ENCODE measurements at places on chromosomes 2 and 18.
A peak's percentile ranks its signal among the peaks of the same experiment; 100 is the strongest.

GRCh38 chr2:199756743-199757142 is 94.2 kb downstream of the FTCDNL1 start:
- no peak for DNase-seq

- no peak for DNase-seq
Measured at GRCh38 chr2:235560345-235560744, 66.5 kb downstream of the AGAP1 start.

DNA sequence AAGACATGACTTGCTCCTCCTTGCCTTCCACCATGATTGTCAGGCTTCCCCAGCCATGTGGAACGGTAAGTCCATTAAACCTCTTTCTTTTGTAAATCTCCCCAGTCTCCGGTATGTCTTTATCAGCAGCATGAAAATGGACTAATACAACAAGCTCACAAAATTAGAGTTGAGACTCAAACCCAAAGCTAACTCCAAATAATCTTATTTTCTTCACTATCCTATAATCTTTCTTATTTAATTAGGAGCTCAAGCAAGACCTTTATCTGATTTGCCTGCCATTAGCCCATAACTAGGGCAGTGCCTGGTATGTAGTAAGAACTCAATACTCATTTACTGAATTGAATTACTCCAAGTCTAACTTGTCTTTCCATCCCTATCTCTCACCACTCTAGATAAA is 289.2 kb downstream of the SUCLG1 start:
- DNase-seq = no peak

DNA sequence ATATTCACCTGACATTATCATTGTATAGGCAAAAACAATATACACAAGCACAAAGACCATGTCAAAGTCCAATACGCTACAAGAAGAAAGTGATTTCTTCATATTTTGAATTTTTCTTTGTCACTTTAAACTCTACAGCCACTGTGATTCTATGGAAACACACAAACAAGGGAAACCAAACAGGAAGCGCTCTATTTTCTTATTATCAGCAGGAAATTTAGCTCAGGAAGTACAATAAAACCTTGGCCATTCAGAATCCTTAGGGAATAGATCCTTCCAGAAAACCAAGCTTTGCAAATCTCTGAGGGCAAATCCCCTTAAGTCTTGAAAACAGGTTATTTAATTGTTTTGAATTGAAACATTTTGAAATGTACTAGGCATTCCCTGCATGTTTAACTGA is 336.2 kb downstream of the EPHA4 start:
- no peak for DNase-seq

DNA sequence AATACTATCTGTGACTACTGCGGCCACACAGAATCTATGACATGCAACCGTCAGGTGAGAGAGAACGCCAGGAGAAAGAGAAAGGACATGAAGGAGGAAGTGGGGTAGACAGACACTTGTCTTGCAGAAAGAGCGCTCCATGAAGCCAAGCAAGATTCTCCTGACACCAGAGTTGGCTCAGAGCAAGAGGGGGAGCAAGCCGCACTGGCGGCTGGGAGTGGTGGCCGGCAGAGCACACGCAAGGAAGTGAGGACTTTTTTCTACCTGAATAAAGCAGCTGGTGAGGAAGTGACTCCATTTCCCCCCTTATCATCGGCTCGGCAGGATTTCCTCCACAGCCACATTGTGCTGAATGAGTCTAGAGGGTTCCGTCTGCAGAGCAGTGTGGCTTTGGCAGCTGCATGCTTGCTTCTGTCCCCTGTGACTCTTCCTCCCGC is 181.6 kb downstream of the BCL2 start:
- DNase-seq = no peak

GRCh38 chr2:239881561-239882320 is 143.4 kb downstream of the NDUFA10 start:
- DNase-seq = peak; percentile 21

- DNase-seq = no peak
Measured at GRCh38 chr2:120602251-120602650, 133.4 kb upstream of the GLI2 start.

Data from smooth muscle cell of the brain vasculature (primary cell).